ENCODE measurements at places on chromosomes 6 and 20.
A peak's percentile ranks its signal among the peaks of the same experiment; 100 is the strongest.

GRCh38 chr6:40631744-40632143, 44.6 kb upstream of the LRFN2 start:
- no peak for DNase-seq

- DNase-seq = no peak
These were observed 49.1 kb downstream of the CEP85L start for GRCh38 chr6:118602300-118602699.

DNA sequence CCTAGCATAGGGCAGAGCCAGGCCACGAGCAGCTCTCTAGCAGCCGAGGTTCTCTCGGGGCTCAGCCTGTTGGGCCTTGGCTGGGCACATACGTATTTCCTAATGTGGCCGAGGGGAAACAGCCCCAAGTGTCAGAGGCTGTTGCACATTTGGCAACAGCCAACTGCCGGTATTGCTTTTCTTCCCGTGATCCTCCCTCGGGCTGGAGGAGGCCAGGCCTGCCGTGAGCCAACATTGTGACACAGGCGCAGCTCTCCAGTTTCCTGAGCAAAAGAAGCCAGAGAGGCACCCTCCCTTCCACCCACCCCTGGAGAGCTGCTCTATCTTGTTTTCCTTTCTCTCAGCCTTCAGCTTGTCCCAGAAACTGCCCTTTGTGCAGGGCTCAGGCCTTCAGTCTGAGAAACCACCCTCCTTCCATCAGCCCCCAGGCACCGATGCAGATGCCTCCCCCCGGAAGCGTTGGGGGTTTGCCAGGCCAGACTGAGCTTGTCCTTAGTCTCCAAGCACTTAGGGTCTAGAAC, 5.1 kb upstream of the BPI start:
- DNase-seq = peak; percentile 60

DNA sequence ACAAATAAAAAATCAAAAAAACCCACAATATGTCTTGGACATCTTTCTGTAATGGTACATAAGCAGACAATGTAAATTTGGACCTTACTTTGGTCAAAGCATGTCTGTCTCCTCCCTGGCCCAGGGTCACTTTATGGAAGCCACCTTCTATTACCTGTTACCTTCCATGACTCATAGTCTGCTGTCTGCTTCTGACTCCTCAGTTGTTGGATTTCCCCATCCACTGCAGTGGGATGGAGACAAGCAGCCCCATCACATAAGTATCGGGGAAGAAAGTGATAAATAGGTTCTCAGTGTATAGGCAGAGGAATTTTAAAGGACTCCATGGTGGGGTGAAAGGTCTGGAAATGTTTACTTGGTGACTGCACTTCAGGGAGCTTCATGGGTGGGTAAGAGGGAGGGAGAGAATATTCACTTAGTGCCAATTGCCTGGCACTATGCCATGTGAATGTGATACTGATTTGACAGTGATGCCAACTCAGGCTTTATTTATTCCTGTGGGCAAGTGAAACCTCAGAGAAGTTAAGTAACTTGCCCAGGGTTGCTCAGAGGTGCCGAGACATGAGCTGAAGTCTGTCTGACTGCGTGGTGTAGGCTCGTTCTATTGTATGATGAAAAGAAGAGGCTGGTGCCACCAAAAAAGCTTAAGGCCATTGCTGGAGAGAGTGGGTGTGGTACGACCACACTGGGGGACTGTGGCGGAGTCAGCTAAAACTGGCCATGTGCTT, 175.6 kb upstream of the RNF24 start:
- DNase-seq = no peak

- DNase-seq = no peak
These were observed 3.8 kb downstream of the EZR start for GRCh38 chr6:158815379-158815724.

DNA sequence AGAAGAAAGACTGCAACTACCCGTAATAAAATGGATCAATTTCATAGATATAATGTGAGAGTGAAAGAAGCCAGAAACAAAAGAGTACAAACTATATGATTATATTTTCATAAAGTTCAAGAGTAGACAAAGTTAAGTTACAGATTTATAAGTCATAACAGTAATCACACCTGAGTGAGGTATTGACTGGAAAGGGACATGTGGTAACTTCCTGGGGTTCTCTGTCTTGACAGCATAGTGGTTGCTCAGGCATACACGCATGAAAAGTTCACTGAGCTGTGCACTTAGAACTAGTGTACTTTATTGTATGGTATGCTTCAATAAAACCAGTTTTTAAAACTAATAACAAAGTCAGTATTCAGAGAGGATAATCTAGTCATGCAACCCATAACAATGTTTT, 653.6 kb downstream of the EPM2A start:
- no peak for DNase-seq

All from EH (cell line).